Stimulated activated CD4-positive, alpha-beta T cell treated with anti-CD3 and anti-CD28 coated beads, Interleukin-2, amount 100 ng/mL, for 24 hours (primary cell): ENCODE measurements at places on chromosomes 16 and 17.
A peak's percentile ranks its signal among the peaks of the same experiment; 100 is the strongest.

- peak; percentile 96 for DNase-seq
Observed at GRCh38 chr16:88706229-88706964, at the start of the genes CTU2 and RNF166. TSS of gene CTU2 (plus strand) at chr16:88706503. CDS start at chr16:88706531, 28 bp downstream. TSS of gene RNF166 (minus strand) at chr16:88706408. CDS start at chr16:88706325, 83 bp downstream.

GRCh38 chr17:29828676-29829284, 101.2 kb downstream of the SSH2 start:
- no peak for DNase-seq

- DNase-seq, result no peak
Observed at GRCh38 chr17:36086791-36087190, 3.2 kb downstream of the CCL3 start.

GRCh38 chr17:83057793-83058265, 21.6 kb upstream of the METRNL start:
- DNase-seq, result no peak

GRCh38 chr17:67573987-67574657, 143.6 kb upstream of the NOL11 start:
- no peak for DNase-seq

GRCh38 chr17:9842057-9842758, 16.5 kb downstream of the GLP2R start:
- no peak for DNase-seq

GRCh38 chr16:371515-372301, 1.4 kb upstream of the MRPL28 start:
- DNase-seq, result no peak

DNA sequence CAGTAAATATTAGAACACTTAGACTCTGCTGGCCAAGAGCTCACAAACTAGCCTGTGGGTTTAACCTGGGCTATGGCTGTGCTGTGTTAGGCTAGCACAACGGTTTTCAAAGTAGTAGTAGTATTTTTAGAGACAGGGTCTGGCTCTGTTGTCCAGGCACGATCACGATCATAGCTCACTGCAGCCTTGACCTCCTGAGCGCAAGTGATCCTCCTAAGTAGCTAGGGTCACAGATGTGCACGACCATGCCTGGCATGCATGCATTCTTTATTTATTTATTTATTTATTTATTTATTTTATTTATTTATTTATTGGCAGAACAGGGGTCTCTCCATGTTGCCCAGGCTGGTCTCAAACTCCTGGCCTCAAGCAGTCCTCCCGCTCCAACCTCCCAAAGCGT, 10.3 kb downstream of the MRPL27 start:
- no peak for DNase-seq

DNA sequence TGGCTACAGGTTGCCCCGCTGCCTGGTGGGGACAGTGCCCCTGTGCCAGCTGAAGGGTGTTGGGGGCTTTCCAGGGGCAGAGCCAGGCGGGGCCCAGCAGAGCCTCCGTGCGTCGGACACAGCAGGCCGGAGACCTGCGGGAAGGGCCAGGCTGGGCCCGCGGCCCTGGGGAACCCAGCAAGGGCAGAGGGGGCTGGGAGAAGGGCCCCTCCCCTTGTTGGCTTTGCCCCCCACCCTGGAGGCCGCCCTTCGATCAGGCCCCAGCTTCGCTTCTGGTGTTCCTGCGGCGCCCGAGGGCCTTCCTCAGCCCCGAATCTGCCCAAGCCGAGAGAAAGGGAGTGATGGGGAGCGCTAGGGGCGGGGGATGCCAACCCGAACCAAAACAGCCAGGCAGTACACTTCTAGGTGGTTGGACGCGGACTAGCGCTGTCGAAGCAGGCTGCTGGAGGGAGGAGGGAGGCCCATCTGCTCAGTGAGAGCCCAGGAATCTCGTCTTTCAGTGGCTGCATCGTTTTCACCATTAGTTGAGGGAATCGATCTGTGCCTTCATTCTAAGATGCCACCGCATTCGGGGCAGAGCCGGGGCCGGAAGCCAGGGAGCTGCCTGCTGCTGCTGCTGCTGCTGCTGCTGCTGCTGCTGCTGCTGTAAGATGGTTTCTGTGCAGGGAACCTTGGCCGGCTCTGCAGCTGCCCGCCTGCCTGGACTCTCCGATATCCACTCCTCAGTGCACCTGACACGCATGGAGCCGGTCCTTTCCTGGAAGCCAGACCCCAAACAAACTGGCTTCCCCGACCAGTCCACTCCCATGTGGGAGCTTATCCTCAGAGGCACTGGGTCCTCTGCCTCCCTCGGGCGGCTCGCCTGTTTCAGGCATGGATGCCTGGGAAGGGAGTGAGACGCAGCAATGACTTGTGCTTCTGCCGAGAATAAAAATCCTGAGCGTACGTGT, 1.7 kb downstream of the JPH3 start:
- no peak for DNase-seq

DNA sequence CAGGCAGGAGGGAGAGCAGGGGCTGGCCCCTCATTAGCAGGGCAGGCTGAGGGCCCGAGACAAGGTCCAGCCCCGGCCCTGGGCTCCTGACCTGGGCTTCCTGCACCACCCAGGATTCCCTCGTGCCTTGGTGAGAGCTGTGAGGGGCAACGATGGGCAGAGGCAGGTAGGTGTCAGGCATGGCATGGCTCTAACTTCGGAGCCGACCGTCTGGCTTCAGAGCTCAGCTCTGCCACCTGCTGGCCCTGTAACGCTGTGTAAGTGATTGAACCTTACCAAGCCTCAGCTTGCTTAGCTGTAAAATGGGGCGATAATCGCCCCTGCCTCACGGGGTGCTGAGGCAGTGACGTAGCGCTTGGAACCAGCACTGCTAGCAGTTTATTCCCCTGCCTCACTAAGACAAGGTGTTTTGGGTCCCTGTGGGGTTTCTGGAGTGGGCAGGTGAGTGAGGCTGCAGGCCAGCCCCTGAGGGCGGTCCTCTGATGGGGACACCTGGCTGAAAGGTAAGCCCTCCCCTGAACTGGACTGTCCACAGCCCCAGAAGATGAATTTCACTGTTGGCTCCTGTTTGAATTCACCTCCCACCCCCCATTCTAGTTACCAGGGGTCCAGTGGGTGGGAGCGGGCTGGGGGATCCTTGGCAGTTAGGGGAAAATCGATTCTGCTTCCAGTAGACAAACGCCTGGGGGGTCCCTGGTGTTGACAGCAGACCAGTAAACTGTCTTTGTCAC, 184.8 kb upstream of the GSE1 start:
- DNase-seq, result peak; percentile 55

- no peak for DNase-seq
Observed at GRCh38 chr16:57031156-57031555, 41.8 kb downstream of the NLRC5 start.

DNA sequence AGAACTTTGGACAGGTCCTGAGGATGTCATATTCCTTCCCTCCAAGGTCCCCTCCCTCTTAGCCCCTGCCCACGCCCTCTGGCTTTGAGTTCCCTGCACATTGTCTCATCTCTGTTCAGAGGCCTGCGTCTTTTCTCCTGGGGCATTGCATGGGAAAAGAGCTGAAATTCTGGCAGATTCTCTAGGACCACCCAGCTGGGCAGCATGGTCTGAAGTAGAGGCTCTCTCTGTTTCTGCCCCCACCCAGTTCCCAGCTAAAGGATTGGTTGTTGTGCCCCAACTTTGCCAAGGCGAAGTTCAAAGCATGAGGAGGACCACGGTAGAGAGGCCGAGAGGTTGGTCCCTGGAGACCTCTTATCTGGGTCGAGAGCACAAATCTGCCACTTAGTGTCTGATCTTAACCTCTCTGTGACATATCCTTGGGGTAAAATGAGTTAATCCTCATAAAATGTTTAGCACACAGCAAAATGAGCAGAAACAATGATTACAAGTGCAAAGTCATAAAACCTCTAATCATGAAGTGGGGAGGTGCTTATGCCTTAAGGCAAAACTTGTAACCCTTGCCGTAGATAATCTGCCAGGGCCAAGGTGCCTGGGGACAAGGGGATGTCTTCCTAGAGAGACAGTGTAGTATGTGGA, 2.4 kb downstream of the ABAT start:
- DNase-seq, result no peak

DNA sequence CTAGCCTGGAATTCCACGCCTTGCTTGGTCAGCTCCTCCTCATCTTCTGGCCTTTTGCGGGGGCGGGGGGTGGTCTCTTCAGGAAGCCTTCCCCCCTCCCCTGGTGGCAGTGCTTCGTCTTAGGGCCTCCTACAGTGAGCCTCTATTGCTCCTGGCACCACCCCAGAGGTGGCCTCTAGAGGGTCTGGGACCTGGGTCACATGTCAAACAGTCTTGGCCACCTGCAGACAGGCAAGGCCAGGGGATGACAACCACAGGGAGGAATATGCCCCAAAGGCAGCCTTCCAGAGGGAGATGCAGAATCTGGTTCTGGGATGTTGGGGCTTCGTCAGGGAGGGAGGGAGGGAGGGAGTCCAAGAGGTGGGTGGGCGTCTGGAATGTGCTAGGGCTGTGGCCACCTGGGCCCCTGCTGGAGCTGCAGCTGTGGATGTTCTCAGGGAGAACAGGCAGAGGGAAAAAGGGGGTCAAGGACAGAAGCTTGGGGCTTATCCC, 50.6 kb downstream of the SMPD3 start:
- no peak for DNase-seq

DNA sequence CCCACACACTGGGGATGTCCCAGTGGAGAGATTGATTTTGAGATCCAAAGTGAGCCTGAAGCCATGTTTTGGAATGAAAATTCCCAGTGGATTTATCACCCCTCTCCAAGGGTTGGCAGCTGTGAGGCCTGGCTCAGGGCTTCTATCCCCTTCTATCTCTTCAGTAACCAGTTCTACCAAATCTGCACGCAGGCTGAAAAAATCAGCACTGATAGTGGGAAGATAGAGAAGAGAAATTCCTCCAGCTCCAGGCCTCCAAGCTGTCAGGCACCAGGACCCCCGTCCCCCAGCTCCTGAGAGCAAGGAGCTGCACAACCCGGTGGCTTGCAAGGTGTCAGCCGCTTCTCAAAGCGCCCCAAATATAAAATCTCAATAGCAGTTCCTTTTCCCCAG, 1.0 kb downstream of the FLOT2 start:
- DNase-seq, result no peak

DNA sequence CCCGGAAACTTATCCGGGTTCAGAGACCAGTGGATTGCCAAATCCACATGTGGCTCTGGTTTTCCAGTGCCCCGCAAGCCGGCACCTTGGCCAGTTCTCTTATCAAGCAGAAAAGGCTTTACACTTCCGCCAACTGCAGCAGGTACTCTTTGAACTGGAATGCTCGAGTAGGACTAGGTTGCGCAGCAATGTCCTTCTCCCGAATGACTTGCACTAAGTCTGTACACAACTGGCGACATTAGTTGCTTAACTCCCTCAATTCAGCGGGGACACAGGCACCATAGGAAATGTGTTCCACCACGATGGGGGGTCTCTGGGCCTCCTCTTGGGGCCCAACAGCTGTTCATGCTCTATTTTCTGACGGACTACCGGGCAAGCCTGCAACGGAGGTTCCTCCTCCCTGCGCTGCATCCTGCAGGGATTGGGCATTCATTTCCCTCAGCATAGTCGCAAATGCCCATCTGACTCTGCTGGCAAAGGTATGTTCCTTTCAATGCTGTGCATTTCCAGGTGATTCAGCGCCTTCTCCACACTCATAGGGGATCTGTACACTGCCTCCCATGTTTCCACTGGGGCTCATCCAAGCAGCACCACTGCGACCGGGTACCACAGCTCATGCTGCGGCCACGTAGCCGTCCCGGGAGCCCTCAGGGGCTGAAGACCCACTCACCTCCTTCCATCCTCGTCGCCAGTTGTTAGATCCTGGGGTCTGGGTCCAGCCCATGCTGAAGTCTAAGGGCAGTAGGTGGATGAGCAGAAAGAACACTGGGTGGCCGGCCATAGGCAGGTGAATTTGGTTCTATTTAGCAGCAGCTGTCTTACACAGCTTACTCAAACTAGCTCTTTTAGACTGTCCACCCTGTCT, 34.2 kb upstream of the APPBP2 start:
- no peak for DNase-seq

DNA sequence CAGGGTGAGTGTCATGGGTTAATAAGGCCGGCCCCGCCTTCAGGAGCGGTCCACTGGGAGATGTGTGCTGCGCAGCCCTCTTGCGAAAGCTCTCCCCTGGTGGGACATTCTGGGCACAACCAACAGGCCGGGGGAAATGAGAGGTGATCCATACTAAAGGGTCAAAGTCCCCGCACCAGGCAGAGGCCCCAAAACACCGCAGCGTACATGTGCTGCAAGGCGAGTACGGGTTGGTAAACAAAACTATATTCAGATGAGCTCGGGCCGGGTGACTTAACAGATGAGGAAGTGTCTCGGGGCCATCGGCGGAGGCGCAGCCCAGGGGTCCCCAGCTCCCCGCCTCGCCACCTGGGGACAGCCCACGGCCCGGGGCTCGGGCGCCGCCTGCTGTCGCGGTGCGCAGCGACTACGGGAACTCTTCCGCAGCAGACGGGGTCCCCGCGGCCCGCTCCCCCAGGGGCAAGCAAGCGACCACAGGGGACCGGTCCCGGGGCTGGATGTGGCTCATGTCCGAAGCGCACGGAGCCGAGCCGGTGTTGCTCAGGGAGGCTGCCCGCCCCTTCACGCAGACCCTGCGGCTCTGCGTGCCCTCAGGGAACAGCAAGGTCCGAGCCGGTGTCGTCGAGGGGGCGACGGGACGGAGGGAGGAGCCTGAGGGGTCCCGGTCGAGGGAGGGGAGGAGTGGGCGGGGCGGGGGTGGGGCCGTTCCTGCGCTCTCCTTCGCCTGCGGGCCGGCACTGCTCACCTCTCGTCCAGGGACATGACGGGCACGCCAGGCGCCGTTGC, at the start of gene RAB37:
RAB37 (plus strand) TSS at position 744 of the 786 bp plus-strand sequence; CDS start at position 761, 17 bp downstream.
- no peak for DNase-seq

GRCh38 chr16:66364117-66364958, 2.2 kb upstream of the CDH5 start:
- DNase-seq, result no peak

- no peak for DNase-seq
Observed at GRCh38 chr17:57370037-57370581, 113.8 kb downstream of the MSI2 start.

DNA sequence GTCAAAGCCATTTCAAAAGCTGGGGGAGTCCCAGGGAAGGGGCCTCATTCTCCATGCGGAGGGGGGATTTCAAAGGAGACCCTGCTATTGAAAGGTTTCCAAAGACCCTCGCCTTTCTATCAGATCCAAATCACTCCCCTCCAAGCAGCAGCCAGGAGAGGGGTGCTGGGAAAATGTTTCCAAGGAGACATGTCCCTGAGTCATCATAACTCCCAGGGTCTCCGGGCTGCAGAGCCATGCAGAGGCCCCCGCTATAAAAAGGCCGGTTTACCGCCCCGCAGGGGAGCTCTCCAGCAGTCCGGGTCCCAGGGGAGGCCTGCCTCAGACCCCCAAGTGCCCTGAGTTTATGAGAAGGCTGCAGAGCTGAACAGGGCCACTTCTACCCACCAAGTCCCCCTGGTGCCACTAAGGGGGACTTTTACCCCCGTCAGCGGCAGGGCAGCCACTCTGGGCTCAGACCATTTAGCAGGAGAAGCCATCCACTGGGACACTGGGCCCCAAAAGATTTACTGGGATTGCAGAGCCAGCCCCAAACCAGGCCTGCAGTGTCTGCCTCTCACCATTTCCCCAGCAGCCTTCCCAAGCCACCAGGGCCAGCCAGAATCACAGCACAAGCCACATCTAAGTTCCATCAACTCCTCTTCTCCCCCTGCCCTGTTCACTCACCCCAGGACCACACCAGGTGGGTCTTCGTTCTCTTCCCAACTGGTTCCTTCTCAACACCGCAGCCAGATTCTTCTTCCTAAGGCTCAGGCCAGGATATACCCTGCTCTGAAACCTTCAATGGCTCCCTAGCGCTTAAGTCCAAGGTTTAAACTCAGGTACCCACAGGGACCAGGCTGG, 234.4 kb downstream of the ZNF423 start:
- DNase-seq, result no peak
